DMS79 treated with DMSO at 0.1 percent for 48 hours (cell line): ENCODE measurements at places on chromosomes 7 and 10.

DNA sequence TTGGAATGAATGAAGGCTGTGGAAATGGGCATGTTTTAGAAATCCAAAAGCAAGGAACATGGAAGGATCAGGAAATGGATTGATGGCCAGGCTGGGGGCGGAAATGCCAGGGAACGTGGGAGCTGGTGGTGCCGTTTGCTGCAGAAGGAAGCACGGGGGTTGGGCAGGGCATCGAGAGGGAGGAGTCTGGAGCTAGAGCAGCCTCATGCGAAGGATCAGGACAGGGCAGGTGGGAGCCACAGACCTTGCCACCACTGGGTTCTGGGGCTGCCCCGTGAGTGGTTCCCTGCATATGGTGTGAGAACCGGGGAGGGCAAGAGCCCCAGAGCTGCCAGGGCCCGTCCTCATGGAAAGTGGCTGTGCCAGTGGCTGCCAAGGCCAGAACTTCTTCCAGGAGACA, 193.8 kb upstream of the ZNF32 start:
- DNase-seq: no peak

DNA sequence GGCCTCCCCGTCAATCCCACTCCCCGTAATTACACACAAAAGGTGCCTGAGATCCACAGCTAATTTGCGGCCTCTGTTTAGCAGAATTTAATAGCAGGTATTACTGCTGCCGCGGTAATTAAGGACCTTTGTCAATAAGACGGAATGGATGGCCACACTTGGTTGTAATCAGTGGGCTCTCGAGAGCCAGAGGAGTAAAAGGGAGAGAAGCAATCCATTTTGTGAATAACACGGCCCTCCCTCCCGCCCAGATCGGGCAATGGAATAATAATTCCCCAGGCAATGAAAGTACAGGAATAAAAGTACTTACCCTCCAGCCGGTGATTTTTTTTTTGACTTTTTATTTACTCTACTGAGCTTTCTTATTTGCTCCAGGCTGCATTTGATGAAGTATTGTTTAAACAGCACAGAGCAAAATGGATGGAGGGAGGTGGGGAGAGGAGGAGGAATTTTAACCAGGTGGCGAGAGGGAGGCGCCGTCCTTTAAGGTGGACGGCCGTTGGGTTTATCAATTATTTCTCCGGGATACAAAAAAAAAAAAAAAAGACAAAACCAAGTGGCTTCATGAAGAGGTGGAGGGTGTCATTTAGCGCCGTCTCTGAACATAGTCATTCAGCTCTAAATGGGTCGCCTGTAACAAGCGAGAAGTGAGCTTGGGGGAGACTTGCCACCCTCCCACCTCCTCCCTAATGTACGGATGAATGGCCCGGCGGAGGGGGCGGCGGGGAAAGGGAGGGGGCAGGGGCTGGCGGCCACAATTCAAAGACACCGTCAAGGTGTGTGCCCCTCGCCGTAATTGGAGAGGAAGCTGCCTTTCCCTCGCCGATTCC, 120.3 kb downstream of the BUB3 start:
- peak; percentile 38 for DNase-seq

DNA sequence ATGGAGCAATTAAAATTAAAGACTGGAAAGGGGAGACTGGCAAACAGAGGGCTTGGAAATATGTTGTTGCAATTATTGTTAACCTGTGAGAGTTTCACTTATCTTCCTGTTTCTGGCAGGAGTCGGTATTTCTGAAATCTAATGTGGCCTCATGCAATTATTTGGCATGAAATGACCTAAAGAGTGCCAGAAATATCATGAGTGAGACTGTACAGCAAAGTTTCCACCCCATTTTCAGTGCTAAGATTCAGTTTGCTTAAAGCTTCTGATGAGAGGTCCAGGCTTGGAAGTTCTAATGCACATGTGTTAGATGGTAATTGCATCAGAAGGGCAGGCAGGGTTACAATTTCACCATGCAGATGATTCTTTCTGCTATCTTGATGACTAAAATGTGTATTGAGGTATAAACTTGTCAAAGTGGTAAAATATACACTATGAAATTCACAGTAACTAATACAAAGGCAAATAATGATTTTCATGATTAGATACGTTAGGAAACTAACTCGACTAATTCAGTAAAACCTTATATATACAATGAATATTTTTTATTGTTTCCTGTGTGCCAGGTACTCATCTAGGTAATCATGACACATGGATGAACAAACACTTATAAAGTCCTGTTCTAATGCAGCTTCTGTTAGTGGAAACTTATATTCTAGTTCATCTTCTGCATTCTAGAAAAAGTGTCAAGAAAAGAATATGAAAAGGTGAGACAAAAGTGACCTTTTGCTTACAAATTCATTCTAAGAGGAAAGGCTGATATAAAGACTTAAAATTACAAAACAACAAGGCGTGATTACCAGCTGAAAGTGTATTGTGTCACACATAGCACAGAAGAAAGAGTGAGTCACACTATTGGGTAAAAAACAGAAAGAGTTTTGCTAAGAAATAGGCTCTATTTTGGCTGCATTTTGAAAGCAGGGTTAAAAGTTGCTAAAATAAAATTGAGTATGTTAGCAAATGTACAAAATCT, 533.4 kb upstream of the SEMA3D start:
- no peak for DNase-seq

DNA sequence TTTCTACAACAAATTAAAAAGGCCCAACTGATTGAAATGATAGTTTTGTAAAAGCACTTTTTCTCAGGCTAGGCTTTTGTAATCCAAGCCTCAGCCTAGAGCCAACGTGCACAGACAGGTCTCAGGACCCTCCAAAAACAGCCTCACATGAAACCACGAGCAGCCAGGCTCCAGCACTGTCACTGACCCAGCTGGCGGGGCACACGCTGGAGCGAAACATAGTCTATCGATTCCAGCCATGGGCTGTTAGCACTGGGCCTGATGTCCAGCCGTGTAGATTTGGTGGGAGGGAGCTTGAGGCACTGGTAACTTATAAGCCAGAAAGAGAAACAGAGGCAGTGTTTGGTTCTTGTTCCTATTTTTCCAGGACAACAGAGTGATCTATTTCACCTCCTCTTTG, 104.5 kb downstream of the EBF3 start:
- no peak for DNase-seq

- no peak for DNase-seq
Measured at GRCh38 chr7:38367301-38367890, 94.0 kb upstream of the TARP start.

- no peak for DNase-seq
Measured at GRCh38 chr7:98470485-98471240, 69.8 kb upstream of the BAIAP2L1 start.

DNA sequence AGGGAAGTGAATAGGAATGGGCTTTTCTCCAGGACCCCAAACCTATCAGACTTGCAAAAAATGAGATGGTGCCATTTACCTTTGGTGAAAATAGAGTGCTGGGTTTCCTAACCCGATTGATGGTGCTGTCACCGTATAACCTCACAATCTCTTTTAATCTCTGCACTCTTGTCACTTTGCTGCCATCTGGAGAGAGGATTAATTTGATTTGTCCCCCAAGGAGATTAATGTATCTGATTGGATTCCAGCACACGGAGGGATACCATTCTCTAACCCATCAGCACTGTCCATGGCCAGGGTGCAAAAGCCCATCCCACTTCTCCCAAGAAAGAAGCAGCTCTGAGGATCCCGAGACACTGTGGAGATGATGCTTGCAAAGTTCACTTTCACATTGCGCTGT, 86.3 kb upstream of the NFE2L3 start:
- no peak for DNase-seq

DNA sequence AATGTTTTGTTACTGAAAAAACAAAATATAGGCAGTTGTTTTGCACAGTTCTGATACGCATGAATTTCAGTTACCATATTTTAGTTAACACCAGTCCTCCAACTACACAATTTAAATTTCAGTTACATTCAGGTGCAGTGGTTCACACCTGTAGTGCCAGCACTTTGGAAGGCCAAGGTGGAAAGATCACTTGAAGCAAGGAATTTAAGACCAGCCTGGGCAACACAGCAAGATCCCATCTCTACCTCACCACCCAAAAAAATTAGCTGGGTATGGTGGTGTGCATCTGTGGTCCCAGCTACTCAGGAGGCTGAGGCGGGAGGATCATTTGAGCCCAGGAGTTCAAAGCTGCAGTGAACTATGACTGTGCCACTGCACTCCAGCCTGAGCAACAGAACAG, 45.3 kb downstream of the ABI1 start:
- no peak for DNase-seq

- no peak for DNase-seq
Measured at GRCh38 chr10:86360657-86361056, 5.9 kb downstream of the GRID1 start.

- no peak for DNase-seq
Measured at GRCh38 chr10:16606923-16607322, 85.2 kb upstream of the C1QL3 start.

GRCh38 chr10:104892879-104893617, 252.0 kb downstream of the SORCS3 start:
- no peak for DNase-seq

- DNase-seq: peak; percentile 61
Measured at GRCh38 chr7:98168181-98168903, 42.9 kb upstream of the BHLHA15 start.

- DNase-seq: no peak
Measured at GRCh38 chr10:75640803-75641202, 209.4 kb downstream of the LRMDA start.

DNA sequence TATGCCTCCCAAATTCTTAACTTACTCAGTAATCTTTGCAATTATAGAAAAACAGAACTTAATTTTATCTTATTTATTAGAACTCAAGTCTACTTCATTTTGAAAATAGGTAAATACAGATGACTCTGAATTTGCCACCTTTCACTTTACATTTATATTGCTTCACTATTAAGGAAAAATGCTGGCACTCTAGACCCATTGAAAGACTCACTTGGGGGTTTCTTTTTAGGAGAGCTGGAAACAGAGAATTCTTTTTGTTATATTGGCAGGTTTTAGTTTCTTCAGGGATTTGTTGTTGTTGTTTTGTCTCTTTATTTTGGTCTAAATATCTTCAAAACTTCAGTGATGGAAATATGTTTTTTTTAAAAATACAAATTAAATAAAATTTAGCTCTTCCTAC, 111.1 kb downstream of the RUNDC3B start:
- no peak for DNase-seq

DNA sequence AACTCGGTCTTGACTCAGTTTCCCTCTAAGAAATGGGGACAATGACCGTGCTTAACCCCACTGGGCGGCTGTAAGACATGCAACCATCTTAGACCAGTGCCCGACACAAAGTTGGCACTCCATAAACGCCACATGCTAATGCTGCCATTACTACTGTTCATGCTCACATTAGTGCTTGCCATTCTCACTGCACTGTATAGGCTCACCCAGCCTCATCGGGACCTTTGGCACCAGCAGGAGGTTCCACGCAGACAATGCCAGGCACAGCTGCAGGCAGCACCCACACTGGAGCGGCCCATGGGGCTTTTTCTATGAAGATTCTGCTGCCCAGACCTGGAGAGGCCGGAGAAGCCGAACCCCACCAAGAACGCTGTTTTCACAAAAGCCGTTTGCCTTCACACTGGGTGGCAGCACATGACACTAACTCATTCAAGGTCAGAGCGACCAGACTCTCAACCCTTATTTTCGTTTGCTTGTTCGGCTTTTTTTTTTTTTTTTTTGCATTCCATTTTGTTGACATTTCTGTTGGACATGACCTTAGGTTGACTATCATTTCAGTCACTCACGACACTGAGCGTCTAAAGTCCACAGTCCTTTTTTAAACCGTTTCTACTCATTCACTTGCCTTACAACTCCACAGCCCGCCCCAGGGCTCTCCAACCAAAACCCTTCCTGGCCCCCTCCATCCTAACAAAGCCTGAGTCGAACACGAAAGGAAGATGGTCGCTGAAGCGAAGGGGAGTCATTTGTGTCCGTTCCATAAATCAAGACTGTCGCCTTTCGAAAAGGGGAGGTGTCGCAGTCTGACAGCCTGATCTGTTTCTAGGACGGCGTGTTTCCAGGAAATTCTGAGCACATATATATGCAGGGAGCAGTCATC, 124.4 kb upstream of the RNF32 start:
- peak; percentile 7 for DNase-seq
